ENCODE measurements at places on chromosomes 5 and 9. TPM values are rescaled to one million over a fixed set of nuclear protein-coding genes. Genes with fewer than 3 reads are reported as not detected.
A peak's percentile ranks its signal among the peaks of the same experiment; 100 is the strongest.

GALNT12 gene
- total RNA-seq: 20.0 TPM

DNA sequence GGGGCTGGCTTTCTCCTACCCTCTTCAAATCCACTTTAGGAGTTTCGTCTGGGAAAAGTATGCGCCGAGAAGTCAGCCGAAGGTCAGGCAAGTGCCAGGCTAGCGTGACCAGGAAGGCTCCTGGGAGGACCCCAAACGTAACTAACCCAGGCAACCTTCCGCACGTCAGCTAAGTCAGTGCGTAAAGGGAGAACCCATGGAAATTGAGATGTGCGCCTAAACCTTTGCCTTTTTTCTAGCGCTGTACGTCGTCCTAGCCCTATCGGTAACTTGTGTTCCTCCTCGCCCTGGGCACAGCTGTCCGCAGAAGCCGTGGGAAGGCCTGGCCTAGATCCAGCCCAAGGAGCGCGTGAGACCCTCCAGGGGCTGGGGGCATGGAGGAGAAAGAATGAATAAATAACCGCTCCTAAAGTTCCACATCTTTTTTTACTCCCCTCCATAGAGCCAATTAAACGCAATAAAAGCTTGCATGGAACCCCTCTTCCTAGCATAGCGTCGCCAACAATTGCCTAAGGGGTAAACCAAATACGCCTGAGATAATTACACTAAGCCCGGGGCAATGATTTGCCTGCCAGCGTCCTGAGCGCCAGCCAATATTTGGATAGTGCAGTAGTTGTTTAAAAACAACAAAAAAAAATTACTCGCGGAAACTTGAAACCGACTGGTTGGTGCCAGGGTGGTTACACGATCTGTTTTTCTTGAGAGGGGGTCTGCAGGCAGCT is 4.0 kb upstream of the FOXB2 start:
- peaks cover 100% of the 10 kb centered on the region for H3K27me3 ChIP-seq
- no peaks in the 10 kb centered on the region for H3K36me3 ChIP-seq
- H3K4me3 ChIP-seq: no peak overlapping the region
- no peak overlapping the region for H3K27ac ChIP-seq
- DNase-seq: no peak

DNA sequence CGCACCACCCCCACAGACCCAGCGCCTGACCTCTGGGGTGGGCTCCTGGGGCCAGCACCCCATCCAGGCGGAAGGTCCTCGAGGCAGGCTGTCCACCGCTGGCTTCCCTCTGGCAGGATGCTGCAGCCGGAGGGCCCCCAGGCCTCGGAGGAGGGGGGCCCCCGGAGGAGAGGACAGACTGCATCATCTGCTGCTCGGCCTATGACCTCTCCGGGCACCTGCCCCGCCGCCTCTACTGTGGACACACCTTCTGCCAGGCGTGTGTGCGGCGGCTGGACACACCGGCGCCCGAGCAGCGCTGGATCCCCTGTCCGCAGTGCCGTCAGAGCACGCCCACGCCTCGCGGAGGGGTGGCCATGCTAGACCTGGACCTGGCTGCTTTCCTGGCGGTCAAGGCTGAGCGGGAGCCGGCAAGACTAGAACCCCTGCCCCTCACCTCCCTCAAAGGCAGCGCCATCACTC is 1.2 kb downstream of the RNF224 start:
- H3K4me1 ChIP-seq: peaks cover 3% of the 10 kb centered on the region
- no peak overlapping the region for H3K4me3 ChIP-seq

GRCh38 chr9:98241357-98242300 is 13.8 kb downstream of the TBC1D2 start:
- H3K36me3 ChIP-seq: no peaks in the 10 kb centered on the region
- H3K27ac ChIP-seq: peak overlapping the region; percentile 33
- H3K27me3 ChIP-seq: no peaks in the 10 kb centered on the region
- no peak overlapping the region for H3K4me3 ChIP-seq
- H3K4me1 ChIP-seq: peaks cover 72% of the 10 kb centered on the region
